Astrocyte (in vitro differentiated cells and primary cell): ENCODE measurements at places on chromosomes 2 and 18. TPM values are rescaled to one million over a fixed set of nuclear protein-coding genes. Genes with fewer than 3 reads are reported as not detected.

GRCh38 chr2:105883911-105884694 is 139.4 kb downstream of the NCK2 start:
- DNase-seq: no peak

The POTEI gene
- 0.32 and 0.50 TPM in 2 replicates for total RNA-seq

DNA sequence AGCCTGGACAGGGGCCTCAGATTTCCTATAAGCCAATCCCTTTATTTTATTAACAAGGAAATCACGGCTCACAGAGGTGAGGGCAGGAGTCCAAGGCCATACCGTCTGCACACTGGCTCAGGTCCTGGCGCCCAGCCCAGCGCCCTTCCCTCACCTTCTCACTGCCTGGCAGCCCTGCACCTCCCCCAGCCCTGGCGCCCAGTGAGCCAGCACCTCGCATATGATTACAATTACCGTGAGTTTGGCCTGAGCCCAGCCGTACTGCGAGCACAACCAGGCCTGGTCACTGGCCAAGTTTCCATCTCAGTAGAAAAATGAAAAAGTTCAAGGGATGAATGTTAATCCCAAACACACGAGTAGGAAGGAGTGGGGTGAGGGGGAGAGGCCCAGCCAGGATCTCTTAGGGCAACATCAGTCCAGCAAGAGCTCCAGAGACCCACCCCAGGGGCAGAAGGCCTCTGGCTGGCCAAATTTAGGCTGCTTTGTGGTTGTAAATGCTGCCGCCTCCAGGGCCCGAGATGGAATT is 68.4 kb downstream of the MCFD2 start:
- DNase-seq: peak; percentile 94

The LOXHD1 gene
- not detected in 2 replicates for total RNA-seq

- no peak for DNase-seq
These were observed 25.1 kb downstream of the MEIS1 start for GRCh38 chr2:66460031-66460430.

DNA sequence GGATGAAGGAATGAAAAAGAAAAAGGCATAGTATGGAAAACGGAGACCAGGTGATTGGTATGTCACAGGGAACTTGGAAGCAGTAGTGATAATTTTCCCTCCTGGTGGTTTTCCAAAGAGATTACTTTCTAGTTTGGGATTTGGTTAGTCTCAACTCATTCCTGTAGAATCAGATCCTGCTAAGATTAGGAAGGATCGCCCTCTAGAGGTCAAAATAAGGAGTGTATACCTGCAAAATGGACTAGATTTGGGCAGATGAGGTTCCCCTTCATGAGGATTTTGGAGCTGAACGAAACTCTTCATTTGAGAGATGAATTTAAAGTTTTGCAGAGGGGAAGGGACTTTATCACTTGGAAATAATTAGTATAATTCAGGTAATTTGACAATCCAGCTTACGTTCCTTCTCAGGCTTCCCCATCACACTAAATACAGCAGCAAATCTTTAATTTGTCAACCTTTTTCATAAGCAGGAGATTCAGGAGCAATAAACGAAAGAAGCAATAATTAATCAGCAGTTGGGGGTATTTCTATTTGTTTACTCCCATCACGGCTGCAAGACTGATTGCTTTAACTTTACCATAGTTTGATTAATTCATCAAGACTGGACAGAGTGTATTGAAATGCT is 65.2 kb downstream of the CCDC195 start:
- peak; percentile 25 for DNase-seq

DNA sequence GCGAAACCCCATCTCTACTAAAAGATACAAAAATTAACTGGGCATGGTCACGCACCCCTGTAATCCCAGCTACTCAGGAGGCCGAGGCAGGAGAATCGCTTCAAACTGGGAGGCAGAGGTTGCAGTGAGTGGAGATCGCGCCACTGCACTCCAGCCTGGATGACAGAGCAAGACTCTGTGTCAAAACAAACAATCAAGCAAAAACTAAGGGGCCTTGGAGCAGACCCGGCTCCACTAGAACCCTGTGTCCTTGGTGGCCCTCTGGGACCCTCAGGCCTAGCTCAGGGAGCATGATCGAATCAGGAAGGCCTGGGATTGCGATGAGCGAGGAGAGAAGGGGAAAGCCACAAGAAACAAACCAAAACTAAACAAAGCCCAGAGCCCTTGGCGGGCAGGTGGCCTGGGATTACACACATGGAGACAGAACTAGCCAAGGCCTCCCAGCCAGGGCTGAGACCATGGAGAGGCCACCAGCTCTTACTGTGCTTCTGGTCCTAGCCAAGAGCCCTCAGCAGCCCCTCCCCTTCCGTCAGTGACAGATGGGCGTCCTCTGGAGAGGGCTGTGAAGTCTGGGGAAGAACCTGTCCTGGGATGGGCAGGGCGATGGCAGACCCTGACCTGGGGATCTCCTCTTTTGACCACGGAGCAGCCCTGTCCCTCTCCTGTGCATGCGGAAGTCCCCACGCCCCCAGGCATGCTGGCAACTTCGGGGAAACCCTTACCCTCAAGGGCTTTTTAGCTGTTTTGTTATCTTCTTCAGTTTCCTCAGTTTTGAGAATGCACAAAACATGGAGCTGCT is 27.4 kb upstream of the CATIP start:
- DNase-seq: no peak

GRCh38 chr18:78168526-78168925 is 811.1 kb upstream of the SALL3 start:
- DNase-seq: no peak

DNA sequence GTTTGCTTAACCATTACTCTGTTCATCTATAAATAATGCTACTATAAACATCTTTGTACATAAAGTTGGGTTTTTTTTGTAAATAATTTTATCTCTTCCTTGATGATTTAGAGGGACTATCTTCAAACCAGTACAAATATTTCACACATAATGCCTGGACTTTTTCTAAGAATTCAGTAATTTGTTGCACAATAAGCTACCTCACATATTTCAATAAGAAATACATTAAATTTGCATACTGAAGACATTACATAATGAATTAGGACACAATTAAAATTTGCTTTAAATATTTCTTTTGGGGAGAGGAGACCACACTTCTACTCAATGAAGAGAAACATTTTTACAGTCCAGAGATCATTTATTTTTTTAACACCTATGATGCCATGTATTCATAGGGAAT is 7.2 kb upstream of the ROCK1 start:
- DNase-seq: no peak

- DNase-seq: peak; percentile 71
These were observed at the start of gene RNF149 for GRCh38 chr2:101308432-101309210. Gene RNF149 (minus strand): TSS chr2:101308701. CDS start chr2:101308588, 113 bp downstream.

DNA sequence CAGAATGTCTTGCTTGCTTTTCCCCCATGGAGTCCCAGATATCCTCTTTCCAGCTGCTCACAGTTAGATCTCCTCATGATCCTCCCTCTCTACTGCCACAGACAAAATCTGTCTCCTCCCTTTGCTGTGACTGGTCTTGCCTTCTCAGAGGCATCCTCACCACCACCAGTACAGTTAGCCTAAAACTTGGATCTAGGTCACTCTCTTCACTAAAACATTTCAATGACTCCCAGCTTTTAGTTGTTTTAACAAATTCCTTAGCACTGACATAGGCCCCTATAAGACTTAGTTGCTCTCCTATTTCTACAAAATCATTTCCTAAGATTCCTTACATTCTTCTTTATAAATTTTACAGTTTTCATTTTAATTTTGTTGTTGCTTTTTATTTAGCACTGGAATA is 734.2 kb upstream of the CHAC2 start:
- peak; percentile 65 for DNase-seq

- DNase-seq: peak; percentile 21
These were observed 450.2 kb downstream of the TSN start for GRCh38 chr2:122205641-122206040.

DNA sequence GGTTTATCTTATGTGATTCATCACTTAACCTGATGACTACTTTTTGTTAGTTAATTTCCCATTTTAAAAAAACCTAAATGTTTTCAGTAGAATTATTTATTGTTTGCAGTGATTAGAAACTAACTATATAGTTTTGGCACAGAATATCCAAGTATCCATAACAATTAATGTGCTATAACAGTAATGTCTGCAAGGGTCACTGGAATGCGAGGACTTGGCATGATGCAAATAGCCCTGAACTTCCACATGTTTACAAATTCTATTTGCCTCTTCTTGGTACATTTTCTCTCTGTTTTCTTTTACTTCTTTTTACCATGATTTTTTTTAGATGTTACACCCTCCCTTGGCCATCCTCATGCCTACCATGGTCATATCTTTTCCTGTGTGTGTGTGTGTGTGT is 49.3 kb upstream of the GALNT3 start:
- no peak for DNase-seq

The UPP2 gene
- total RNA-seq: not detected in 2 replicates

The TMEM37 gene
- 1.6 and 3.3 TPM in 2 replicates for total RNA-seq

The MAP3K19 gene
- total RNA-seq: not detected in 2 replicates

The SH3BP4 gene
- total RNA-seq: 117 and 127 TPM in 2 replicates

The TRPM8 gene
- total RNA-seq: 0.31 and 0.95 TPM in 2 replicates
